ENCODE measurements at places on chromosomes 6 and 20.

- DNase-seq: no peak
Measured at GRCh38 chr6:27544612-27545260, 71.8 kb upstream of the ZNF184 start.

GRCh38 chr6:106473812-106474211, 113.3 kb downstream of the CRYBG1 start:
- DNase-seq: no peak

DNA sequence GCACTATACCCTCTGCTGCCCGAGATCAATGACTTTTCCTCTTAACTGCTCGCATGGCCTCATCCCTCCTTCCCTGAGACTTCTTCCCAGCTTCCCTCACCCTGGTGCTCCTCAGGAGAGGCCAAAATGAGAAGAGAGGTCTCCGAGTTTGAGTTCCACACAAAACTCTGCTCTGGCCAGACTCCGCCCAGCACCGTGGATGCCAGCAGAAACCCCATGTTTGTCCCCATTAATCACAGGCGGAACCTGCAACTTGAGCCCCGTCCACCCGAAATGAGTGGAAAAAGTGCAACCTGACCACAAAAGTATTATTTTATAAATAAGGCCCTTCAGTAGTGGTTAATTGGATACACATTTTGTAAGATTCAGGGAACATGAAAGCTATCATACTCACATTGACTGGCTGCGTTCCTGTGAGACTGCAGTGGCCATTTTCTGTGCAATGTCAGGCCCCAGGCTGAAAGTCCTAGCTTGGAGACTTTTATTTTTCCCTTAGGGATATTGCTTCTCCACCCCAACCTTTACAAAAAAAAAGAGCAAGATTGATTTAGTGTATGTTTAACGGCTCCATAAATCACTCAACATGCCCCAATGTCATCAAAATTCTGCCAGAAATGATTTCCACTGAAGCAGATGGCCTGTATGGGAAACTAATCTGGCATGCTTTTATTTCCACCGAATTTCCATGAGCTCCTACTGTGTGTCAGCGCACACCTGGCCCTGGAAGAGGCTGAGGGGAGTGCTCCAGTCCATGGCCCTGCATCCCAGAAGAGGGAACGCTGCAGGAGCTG, 134.6 kb downstream of the BMP7 start:
- DNase-seq: no peak

- DNase-seq: no peak
Measured at GRCh38 chr6:136051140-136051775, 198.9 kb downstream of the MTFR2 start.

GRCh38 chr6:116975600-116975999, 98.6 kb downstream of the RFX6 start:
- DNase-seq: no peak

GRCh38 chr6:71345476-71346333, 57.1 kb downstream of the OGFRL1 start:
- DNase-seq: no peak

DNA sequence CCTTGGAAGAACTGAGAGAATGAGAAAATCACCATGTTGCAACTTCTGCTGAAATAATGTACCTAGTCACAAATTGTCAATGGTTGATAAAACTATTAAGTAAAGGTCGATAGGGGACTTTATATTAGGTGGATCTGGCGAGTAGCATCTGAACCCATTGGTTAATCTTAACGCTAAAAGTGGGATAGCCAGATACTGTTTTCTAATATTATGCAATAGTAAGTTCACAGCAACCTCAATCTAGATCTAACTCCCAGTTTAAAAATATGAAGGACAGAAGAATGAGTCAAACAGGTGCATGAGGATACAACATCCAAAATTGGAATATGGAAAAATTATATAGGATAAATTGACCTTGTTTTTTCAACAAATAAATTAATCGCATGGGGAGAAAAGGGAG, 18.8 kb downstream of the PSMF1 start:
- DNase-seq: no peak

GRCh38 chr6:152378169-152378568, 259.0 kb downstream of the SYNE1 start:
- DNase-seq: no peak

DNA sequence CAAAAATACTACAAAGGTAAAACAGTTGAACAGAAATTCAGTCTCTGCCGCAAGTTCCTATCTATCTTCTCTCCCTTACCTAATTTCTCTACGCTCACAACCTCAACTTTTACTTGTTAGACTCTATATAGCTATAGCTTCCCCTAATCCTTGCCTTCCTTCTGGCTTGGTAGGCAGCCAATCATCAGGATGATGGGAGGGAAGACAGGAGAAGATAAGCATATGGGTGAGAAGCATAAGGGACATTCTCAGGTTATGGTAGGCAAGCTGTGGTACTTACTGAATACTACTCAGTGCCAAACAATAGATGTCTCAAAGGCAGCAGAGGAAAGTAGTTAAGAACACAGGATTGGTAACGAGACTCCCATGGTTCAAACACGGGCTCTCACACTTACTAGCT, 7.8 kb downstream of the CCNC start:
- no peak for DNase-seq

- DNase-seq: peak; percentile 36
Measured at GRCh38 chr6:30207619-30208295, 5.4 kb downstream of the TRIM26 start.

DNA sequence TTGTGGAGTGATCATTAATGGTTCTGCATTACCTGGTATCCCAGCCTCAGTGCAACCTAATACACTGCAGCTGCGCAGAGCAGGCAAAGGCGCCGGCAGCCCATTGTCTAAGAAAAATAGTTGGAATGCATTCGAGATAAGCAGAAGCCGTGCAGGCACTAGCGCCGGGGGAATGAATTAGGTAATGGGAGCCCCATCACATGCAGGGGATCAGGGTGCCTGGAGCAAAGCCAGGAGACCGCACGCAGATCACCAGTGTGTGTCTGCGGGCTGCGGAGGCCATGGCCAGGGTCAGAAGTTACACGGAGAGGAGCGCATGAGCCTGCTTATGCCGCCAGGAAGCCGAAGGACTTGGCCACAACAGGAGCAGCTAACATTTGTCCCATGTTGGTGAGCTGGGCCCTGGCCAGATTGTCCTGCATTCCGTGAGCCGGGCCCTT, 156.8 kb downstream of the DLL1 start:
- DNase-seq: no peak

DNA sequence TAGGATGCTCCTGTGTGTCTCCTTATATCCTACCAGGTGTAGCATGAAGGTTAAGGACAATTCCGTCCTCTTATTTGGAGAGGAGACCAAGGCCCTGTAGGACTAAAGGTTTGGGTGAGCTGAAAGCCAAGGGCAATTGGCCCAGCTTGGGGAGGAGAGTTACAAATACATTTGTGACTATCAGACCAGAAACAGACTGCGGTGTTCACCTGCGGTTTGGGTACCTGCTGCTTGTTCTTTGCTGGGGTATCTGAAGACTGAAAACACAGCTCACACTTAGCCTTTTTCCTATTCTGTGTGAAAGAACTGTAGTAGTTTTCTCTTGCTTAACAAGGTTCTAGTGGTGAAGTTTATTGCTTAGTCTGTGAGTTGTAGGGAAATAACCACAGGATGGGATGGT, 55.0 kb downstream of the ESR1 start:
- no peak for DNase-seq

- no peak for DNase-seq
Measured at GRCh38 chr6:53615633-53616449, 49.7 kb downstream of the KLHL31 start.

- no peak for DNase-seq
Measured at GRCh38 chr20:63538204-63539091, 1.3 kb upstream of the PTK6 start.

- DNase-seq: no peak
Measured at GRCh38 chr20:36305602-36306551, at the start of gene DLGAP4. TSS of gene DLGAP4 (plus strand) at chr20:36306339. CDS start at chr20:36431718, 125,379 bp downstream.

DNA sequence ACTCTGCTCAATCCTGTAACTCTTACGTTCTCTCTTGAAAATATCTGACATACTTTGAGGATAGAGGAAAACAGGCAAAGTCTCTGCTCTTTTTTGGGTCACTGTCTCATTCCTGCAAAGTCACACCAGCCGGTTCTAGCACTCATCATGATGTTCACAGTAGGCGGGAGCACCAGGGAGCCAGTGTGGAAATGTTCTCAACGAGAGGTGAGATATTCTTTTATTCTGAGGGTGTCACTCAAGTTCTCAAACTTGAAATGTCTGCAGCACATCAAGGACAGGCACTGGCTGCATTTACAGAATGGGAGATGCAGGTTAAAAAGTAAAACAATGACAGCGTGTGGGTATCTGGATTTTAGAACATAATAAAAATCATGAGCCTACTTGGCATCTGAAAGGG, 714.7 kb downstream of the QKI start:
- no peak for DNase-seq

DNA sequence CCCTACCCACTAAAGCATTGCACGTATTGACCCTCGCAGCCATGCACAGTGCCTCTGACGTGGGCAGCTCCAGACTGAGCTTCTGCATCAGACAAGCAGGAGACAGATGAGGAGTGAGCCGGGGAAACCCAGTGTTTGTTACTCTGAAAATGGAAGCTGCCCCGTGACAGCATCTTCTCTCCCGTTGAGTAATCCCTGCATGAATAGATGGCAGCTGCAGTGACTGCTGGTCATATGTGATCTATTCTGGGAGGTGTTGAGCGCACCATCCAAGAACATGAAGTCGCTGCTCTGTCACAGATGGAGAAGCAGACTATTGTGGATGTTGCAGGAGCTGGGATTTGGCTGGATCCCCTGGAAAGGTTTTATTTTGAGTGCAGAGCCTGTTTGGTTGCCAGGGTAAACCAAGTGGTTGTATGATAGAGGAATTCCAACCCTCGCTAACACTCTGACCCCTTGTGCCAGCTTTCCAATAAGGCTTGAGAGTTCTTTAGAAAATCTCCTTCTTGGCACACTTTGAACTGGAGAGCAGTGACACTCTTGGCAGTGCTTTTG, 242.2 kb downstream of the NRN1 start:
- peak; percentile 83 for DNase-seq

DNA sequence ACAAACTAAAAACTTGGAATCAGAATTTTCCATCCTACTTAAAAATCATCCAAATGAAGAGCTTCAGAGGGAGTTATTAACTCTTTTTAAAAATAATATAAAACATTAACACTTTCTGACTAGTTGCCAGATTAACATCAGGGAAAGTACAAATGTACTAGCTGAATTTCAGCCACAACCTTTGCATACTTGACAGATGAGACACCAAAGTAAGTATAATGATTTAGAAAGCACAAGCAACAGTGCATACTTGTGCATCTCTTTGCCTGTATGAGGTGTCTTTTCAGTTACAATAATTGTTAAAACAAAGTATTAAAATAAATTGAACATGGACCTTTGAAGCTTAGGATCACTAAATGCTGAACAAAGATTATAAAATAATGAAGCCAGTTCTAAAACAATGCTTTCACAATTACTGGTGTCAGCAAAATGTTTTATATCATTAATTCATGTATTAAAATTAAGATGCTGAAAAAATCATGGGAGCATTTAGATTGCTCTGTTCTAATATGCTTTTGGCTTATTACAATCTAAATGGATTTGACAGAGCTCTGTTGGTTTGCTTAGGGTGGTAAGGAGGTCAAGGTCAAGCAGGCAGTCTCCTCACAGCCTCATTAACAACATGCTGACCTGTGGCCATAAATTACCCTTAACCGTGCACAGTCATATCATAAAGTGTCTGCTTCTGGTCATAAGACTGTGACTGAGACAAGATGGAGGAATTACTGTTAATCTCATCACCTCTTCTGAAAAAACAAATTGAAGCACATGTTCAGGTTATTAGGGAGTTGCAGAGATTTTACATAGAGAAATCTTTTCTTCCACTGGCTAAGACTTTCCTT, 15.1 kb downstream of the RNF217 start:
- no peak for DNase-seq

- no peak for DNase-seq
Measured at GRCh38 chr20:59640267-59640666, 35.9 kb downstream of the PHACTR3 start.

- no peak for DNase-seq
Measured at GRCh38 chr6:16388488-16388887, 150.1 kb downstream of the GMPR start.

- no peak for DNase-seq
Measured at GRCh38 chr6:158255275-158255988, 56.8 kb upstream of the TULP4 start.

DNA sequence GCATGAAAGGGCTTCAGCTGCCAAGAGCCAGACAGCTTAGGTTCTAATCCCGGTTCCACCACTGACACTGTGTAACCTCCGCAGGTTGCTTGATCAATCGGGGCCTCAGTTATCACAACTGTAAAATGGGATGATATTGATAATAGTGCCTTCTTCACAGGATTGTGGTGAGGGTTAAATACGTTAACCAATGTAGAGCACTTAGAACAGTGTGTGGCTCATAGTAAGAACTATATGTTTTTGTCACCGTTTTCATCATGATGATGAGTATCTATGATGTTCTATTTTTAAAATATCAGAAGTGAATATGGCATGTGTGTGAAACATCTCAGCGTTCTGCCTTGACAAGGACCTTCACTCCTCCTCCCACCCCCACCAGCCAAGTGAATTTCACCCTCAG, 10.3 kb upstream of the MAPK13 start:
- no peak for DNase-seq

DNA sequence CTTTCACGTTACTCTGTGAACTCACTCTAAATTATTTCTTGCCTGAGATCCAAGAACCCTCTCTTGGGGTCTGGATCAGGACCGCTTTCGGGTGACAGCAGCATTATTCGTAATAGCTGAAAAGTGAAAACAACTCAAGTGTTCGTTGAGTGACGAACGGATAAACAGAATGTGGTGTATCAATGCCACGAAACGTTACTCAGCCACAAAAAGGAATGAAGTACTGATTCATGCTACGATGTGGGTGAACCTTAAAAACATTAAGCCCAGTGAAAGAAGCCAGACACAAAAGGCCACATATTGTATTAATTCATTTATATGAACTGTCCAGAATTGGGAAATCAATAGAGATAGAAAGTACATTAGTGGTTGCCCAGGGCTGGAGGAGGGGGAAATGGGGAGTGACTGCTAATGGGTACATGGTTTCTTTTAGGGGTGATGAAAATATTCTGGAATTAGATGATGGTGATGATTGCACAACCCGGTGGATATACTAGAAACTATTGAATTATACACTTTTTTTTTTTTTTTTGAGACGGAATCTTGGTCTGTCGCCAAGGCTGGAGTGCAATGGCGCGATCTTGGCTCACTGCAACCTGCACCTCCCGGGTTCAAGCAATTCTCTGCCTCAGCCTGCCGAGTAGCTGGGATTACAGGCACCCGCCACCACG, 8.4 kb downstream of the PTGIS start:
- peak; percentile 7 for DNase-seq

DNA sequence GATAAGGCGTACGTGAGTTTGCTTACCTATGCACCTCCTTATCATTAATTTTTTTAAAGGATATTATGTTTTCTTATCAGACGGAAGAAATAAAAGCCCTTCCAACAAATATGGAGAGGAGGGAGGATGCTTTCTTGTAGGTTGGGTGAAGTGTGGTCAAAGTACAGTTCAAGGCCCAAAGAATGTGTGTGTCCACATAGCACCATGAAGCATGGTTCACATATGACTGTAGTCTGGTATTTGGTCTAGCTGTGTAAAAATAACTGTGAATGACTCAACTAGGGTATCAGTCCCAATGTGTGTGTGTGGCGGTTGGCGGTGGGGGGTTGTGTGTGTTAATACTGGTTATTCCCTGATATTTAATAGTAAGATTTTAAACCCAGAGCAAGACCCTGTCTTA, 212.7 kb downstream of the TMEM242 start:
- DNase-seq: no peak

- no peak for DNase-seq
Measured at GRCh38 chr6:112941613-112942012, 594.5 kb downstream of the RFPL4B start.

- peak; percentile 39 for DNase-seq
Measured at GRCh38 chr6:44264154-44265006, 971 bp downstream of the NFKBIE start.
